ENCODE measurements at places on chromosomes 12 and 14.
A peak's percentile ranks its signal among the peaks of the same experiment; 100 is the strongest.

GRCh38 chr14:36767603-36768281, 106.1 kb downstream of the PAX9 start:
- DNase-seq, result no peak

DNA sequence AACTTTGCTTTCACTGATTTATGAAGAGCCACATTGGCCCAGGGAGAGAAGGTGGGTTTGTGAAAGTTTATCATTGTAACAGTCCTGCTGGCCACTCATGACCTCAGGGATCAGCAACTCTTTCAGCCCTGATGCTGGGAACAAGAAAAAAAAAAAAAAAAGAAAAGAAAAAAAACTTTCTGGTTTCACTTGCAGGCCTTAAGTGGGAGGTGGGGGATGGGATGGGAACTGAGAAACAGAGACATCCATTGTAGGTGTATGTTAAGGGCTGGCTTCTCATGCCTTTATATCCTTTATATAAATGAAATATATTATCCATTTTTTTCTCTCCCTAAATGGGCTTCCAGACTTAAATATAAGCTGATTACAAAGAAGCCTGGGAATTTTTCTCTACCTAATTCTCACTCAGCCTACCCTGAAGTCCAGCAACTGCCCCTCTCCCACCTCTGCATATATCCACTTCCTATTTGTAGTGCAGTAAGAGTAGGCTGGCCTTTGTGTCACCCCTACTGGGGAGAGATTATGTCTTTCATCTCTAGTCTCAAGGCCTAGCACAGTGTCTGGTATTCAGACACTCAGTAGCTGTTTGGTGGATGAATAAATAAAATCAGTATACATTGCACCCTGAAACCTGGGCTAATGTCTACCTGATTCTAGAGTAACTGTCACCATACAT, 187.1 kb downstream of the KICS2 start:
- no peak for DNase-seq

DNA sequence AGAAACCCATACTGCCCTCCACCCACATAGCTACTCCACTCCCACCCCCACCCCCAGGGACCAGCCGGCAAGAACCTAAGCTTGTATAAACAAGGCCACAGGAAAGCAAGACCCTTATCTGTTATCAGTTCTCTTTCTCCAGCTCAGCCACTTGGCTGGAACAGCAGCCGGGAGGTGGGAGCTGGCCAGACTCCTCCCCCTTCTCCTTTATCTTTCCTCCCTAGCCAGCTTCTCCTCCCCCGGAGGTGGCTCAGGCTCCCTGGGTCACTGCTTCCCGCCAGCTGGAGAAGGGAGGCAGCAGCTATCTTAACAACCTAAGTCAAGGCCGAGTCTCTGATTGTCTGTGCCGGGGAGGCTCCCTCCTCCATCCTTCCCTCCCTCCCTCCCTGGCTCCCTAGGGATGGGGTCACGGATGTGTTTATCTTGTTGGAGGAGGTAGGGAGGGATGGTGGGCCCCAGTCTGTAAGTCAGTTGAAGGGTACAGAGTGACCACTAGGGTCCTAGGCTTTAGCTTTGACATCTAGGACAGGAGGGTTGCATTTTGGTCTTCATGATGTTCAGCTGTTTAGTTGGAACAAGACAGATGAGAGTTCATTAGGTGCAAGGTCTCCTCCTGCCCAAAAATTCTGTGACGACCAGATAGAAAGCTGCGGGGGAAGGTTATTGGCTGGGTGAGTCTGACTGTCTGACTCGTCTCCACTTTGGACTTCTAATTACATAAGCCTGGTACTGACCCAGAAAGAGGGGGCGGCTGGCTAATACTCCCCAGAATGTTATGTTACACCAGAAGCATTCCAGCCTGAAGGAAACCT, 29.7 kb downstream of the ZFP36L1 start:
- DNase-seq, result no peak

DNA sequence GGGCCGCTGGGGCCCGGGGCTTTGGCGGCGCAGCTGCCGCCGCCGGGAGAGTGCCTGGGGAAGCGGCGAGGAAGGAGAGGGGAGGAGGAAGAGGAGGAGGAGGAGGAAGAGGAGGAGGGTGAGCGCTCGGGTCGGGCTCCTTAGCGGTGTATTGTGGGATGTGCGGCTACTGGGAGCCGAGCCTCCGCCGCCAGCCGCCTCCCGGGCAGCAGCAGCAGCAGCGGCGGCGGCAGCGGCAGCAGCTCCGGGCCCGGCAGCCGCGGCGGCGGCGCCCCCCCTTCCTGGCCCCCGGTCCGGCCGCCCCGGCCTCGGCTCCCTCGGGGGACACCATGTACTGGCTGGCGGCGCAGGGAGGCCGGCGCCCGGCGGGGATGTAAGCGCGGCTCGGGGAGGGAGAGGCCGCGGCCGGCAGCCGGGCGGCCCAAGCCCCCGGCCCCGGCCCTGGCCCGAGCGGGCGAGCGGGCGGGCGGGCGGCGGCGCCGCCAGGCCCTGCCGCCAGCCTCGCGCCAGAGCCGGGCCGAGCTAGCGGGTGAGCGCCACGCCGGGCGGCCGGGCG, at the start of gene SETD1B:
Gene SETD1B, plus strand, starts transcription at position 149 of the 556 bp plus-strand sequence. CDS start 729 bp downstream, outside the sequence.
- DNase-seq, result no peak

GRCh38 chr12:121000530-121000929, 15.8 kb downstream of the C12orf43 start:
- no peak for DNase-seq

DNA sequence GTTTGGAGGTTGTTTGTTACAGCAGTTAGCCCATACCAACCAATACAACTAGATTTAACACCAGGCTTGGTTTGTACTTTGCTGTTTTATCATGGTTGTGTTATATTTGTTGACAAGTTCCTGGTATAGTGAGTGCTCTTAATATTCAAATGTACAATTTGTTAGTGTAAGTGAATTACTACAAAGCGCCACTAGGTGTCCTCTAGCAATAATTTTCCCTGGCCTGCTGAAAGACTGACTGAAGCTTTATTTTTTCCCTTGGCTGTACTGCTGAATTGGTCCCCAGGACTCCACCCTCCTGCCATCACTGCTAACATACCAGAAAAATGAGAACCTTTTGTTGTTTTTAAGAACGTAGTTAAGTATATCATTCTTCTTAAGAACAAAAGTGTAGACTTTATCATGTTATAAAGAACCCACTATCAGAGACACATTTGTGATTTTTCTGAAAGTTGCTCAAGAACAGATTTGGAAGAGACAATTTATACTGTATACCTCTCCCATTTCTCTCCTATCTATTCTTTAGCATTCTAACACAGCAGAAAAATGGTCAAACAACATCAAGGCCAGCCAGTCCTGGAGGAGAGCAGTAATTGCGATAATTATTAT, 75.3 kb upstream of the FAR2 start:
- DNase-seq, result no peak

- DNase-seq, result no peak
Observed at GRCh38 chr14:70651522-70651921, 9.8 kb downstream of the TTC9 start.

DNA sequence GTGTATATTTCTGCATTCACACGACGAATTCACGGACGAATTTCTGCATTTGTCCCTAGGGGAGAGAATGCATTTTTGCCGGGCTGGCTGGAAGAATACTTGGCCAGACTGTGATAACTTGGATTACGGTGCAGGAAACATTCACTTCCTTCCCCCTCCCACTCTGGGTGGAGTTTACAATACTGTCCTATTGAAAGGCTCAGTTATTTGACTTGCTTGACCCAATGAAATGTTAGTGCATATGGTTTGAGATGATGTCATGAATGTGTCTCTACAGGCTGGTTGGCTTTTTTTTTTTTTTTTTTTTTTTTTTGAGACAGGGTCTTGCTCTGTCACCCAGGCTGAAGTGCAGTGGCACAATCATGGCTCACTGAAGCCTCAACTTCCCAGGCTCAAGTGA, 90.7 kb upstream of the NOS1 start:
- no peak for DNase-seq

DNA sequence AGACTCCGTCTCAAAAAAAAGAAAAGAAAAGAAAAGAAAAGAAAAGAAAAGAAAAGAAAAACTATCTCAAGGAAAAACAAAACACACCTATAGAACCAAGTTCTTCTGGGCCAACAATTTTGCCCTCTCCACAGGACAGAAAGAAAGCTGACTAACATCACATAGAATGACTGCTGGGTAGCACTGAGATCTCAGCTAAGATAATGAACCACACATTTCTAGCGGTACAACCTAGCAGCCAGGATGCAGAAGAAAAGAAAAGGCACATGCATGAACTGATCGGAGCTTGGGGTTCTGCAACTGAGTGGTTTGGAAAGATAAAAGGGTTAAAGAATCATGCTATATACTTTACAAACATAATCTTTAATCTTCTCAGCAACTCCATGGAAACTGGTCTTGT, 19.5 kb downstream of the TMED10 start:
- no peak for DNase-seq

DNA sequence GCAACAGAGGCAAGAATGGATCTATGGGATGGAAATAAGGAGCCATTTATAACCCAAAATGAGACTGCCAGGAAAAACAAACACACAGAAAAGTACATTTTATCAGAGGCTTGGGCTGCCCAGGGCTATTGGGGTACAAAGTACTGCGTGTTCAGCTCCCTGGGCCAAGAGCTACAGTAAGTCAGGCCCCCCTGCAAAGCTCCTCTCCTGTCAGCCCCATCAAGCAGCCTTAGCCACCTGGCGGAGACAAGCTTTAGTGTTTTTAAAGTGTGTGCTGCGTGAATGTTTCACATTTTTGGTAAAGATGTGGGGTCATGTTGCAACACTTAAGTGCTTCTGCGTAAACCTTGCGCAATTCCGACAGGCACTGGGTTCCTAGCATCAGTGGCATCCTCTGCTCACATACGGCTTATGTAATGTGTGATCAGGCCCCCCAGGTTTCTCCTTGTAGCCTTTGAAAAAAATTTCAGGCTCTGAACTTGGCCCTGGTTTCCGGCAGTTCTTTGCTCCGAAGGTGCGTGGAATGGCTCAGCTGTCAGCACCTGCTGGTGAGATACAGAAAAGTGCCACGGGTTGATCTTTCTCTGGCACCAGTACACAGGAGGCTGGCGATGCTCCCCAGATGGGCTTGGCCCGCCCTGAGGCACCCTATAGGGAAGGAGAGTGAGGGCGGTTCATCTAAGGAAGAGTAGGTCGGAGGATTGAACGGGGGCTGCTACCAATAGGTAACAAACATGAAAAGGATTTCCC, 198.7 kb upstream of the EEA1 start:
- no peak for DNase-seq

- DNase-seq, result no peak
Observed at GRCh38 chr12:65362234-65363031, 84.0 kb downstream of the MSRB3 start.

DNA sequence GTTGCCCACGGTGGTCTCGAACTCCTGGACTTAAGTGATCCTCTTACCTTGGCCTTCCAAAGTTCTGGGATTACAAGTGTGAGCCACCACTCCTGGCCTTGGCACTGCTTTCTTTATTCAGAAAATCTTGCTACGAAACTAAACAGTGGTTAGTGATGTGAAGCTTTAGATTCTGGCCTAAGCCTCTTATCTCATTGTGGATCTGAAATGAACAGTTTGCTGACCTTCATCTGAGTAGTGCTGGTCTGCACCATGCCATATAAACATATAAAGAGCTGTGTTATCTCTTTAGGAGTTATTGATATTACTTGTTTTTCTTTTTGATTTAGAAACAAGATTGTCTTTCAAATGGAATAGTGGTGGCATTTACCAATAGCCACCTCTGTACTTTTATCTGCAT, 22.6 kb downstream of the SRGAP1 start:
- no peak for DNase-seq

- peak; percentile 66 for DNase-seq
Observed at GRCh38 chr14:100065942-100066574, 836 bp downstream of the EVL start.

DNA sequence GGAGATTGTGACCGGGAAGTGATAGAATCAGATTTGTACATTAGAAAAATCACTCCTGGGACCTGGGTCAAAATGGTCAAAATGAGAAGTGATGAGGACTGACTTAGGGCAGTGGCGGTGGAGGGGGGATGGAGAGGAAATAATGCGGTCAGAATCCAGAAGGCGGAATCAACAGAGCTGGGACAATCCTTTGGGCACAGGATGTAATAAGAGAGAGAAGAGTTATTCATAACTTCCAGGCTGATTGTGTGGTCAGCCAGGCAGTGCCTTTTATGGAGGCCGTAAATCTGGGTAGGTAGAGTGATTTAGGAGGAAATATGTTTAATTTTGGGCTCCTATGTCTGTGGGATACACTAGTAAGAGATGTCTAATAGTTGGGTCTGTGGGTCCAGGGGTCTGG, 21.6 kb downstream of the FBXL14 start:
- DNase-seq, result no peak

- no peak for DNase-seq
Observed at GRCh38 chr12:132315951-132316350, 13.4 kb downstream of the GALNT9 start.

- no peak for DNase-seq
Observed at GRCh38 chr14:75469606-75470237, 41.9 kb downstream of the JDP2 start.

GRCh38 chr14:33457617-33458016, 493.3 kb downstream of the EGLN3 start:
- DNase-seq, result no peak

- no peak for DNase-seq
Observed at GRCh38 chr12:14171106-14171505, 189.7 kb upstream of the GRIN2B start.

Measured in T-helper 1 cell (primary cell).